ENCODE measurements at places on chromosomes 1 and 21.

- DNase-seq = no peak
Observed at GRCh38 chr1:53196017-53196484, 573 bp upstream of the CPT2 start.

- DNase-seq = no peak
Observed at GRCh38 chr1:159915571-159916241, 9.6 kb downstream of the TAGLN2 start.

DNA sequence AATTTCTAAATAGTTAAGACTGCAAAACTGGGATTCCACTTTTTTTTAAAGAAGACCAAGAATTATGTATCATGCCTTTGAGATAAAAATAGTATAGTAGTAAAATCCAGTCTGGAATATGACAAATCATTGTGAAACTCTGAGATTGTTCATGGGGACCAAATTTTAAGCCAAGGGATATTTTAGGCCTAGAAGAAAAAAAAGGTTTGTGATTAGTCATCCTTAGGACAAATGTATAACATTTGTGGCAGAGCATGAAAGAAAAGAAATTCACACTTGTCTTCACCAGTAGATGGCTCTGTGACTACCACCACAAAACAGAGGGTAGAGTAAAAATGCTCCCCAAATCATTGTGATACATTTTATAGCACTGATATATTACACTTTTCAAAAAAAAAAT, 226.1 kb downstream of the KCTD3 start:
- peak; percentile 69 for DNase-seq

DNA sequence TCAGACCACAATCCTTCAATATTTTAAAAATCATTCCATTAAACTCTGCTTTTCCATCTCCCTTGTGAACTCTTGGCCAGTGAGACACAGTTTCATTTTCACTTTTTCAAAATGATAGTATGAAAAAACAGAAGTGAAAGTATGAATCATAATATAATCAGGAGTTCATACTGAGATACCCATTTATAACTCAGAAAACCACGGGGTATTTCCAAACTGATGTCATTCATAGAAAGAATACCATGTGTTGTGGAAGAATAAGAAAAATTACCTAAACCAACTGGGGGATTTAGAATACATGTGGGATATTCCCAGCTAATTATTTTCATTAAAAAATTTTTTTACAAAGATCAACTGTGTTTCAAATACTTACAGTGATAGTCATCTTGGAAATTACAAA, 149.9 kb downstream of the MRPL39 start:
- DNase-seq = peak; percentile 81

GRCh38 chr1:42137766-42138165, 15.4 kb upstream of the GUCA2B start:
- DNase-seq = peak; percentile 13

DNA sequence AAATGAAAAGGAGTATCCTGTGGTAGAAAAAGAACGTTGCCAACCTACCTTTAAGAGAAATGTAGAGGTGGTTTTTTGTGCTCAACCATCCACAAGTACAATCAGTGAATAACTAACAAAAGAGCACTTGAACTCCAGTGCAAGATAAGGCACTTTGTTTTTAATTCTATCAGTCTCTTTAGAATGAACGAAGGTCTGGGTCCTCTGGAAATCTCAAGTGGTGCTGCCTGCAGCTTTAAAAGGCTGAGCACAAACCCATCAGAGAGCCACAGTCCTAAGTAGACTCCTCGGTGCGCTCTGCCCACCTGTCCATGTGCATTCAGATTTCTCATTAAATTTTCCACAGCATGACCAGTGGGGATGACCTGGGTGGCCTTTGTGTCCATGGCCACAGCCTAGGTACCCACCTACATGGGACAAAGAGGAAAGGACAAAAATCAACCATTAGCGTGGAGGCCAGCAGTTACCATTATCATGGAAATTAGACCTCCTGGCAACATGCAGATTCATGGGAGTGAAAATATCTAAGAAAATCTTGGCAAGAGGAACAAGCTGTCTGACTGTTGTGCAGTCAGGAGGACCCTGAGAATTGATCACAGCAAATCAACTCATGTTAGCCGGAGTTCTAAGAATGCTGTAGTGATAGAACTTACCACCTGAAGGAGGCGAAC, 9.4 kb downstream of the TRIM45 start:
- DNase-seq = no peak

GRCh38 chr1:228303596-228303995, 95.8 kb downstream of the OBSCN start:
- no peak for DNase-seq
